ENCODE measurements at places on chromosomes 6 and 20.
A peak's percentile ranks its signal among the peaks of the same experiment; 100 is the strongest.

- no peak for DNase-seq
These were observed 51.8 kb upstream of the MYB start for GRCh38 chr6:135129136-135129856.

DNA sequence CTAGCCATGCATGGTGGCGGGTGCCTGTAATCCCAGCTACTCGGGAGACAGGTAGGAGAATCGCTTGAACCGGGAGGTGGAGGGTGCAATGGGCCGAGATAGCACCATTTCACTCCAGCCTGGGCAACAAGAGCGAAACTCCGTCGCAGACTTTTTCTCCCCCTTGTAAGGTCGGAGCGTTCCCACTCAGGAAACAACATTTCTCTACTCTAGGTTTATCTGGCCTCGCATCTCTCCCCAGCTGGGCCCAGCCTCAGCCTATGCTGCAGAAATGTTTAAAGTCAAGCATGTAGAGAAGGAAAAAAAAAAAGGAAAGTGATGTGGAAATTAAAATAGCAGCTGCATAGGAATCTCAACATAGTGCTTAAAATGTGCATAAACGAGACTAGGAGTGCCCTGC, 172.3 kb downstream of the TRIM27 start:
- DNase-seq, result no peak

GRCh38 chr20:46735436-46735835, 26.0 kb downstream of the SLC2A10 start:
- no peak for DNase-seq

GRCh38 chr6:106253172-106253571, 72.4 kb downstream of the ATG5 start:
- DNase-seq, result no peak

- no peak for DNase-seq
These were observed 3.9 kb upstream of the SRSF3 start for GRCh38 chr6:36590237-36590636.

DNA sequence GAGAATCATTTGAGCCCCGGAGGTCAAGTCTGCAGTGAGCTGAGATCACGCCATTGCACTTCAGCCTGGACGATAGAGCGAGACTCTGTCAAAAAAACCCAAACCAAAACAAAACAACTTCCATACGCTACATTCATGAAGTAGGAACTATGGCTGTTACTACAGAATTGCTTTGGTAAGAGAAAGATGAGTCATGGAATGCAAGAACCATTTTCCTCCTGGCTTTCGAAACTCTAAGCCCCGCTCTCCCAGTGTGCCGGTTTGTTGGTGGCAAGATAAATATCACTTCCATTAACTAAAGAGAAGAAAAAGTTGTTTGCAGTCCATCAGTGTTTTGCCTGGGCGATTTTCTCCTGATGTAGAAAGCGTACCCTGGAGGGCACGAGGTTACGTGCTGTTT, 61.3 kb downstream of the ZDHHC14 start:
- DNase-seq, result no peak

GRCh38 chr6:44042989-44043478, 84.2 kb downstream of the MRPL14 start:
- no peak for DNase-seq

GRCh38 chr6:43966374-43966658, 160.9 kb downstream of the MRPL14 start:
- no peak for DNase-seq

DNA sequence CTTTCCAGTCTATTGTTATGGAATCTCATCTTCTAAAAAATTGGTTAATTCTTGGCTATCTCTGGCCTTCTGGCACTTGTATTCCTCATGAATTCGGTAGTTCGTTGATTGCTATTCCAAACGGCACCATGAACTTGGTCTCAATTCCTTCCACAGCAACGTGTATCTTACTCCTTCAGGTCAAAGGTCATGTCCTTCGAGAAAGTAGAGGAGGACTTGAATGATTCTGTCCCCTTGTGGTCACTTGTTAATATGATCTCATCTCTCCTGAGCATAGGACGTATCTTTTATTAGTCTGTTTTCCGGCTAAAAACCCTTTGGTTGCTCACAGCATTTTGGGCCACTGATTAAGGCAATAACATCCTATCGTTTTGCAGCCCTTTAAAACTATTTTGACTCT, 9.4 kb downstream of the TLDC2 start:
- no peak for DNase-seq

GRCh38 chr20:57680934-57681914, 28.6 kb downstream of the PMEPA1 start:
- peak; percentile 77 for DNase-seq

- DNase-seq, result no peak
These were observed 31.0 kb upstream of the VEGFA start for GRCh38 chr6:43738877-43739641.

- no peak for DNase-seq
These were observed 7.0 kb downstream of the KIAA1755 start for GRCh38 chr20:38253571-38253970.

DNA sequence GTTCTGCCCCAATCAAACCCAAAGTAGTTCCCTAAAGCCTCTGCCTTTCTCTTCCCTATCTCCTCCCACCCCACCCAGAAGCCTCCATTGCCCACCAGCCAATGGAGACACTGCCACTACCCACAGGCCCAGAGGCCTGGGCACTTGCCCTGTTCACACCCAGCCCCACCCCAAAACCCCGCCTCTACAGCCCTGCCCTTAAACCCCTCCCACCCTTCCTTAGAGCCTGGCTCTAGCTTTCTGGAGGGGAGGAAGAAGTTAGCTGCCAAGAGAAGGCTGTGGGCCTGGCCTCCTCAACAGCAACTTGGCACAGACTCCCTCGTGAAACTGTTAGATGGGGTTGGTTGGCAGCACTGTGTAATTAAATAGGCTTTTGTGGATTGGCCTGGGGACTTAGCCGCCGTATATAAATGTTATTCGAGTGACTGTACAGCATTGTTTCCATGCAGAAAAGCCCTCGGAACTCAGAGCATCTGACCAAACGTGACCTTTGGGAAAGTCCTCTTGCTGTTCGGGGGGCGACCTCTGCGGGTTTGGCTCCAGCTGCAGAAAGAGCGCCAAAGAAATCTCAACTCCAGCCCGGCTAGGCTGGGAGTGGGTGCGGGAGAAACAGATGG, 31.4 kb downstream of the COL11A2 start:
- no peak for DNase-seq

DNA sequence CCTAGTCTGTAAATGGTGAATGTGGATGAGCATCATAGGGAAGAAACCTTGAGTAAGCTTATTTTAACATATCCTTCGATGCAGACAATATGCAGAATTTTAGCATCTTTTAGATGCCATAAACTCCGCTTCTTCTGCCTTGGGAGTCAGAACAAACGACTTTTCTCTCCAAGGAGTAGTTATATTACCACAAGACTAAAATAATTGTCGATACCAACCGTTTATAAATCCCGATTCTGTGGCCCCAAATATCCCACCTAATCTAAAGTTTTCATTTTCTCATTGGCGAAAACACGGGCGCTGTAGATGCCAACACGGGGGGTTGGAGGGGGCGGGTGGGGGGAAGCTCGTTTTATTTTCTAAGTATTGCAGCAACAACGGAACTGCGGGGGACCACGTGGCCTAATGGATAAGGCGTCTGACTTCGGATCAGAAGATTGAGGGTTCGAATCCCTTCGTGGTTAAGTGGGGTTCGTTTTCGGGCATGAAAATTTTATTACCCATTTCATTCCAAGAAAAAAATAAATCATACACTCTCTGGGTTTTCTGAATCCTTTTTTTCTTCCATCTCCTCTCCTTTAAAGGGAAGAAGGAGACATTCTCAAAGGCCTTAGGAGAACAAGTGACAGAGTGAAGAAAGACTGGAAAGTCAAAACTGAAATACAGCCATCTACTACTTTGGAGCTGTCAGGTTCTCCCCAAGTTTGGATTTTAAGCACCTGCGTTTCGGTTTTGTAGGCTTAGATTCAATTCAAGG, 65.5 kb upstream of the BTN3A2 start:
- no peak for DNase-seq

- DNase-seq, result no peak
These were observed 113.1 kb downstream of the BMP7 start for GRCh38 chr20:57153238-57153905.

DNA sequence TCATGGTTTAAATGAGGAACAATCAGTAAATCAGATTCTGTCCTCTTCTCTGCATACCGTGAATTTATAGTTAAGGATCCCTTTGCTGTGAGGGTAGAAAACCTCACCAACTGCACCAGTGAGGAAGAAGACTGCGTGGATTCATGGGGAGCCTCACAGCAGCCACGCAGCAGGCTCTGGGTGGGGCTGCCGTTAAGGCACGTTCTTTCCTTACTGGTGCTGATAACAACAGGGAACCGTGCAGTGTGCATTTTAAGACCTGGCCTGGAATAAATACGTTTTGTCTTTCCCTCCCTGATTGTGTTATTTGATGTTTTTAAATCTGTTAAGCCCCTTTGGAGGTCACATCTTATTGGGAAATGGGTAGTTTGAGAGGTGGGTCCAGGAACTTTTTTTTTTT, 17.6 kb upstream of the MYLK2 start:
- no peak for DNase-seq

- DNase-seq, result peak; percentile 53
These were observed 665 bp downstream of the RRAGD start for GRCh38 chr6:89411145-89412070.

GRCh38 chr6:25965058-25965457, 2.5 kb downstream of the TRIM38 start:
- no peak for DNase-seq

- no peak for DNase-seq
These were observed 81.3 kb upstream of the SIRPA start for GRCh38 chr20:1813674-1814635.

DNA sequence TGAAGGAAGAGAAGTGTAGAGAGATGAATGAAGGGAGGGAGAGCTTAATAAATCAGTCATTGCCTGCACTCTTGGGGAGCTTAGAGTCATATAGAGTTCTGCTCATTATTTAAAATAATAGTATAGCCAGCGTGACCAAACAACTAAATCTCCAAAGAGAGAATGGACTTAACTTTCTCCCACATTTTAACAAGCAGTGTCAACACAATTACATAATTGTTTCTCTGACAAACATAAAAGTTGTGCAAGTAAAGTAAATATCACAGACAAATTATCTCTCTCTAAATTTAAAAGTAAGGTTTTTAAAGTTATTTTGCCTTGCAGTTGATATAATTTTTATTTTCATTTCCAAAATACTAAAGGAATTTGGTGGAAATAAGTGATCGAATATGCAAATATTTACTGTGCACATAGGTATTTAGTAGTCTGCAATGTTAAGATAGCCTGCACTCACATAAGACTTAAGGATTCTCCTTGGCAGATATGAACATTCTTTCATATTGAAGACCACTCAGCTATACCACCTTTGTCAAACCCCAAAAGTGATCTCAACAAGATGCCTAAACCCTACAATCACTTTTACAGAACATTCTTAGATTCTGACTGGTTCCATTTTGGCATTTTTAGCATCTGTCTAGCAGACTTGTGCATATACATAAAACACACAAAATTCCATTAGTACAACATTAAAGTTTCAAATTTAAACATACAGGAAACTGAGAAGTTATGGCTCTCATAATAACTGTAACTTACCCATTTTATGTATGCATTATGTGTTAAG, 67.7 kb downstream of the KIF6 start:
- no peak for DNase-seq

GRCh38 chr6:112833581-112834131, 486.5 kb downstream of the RFPL4B start:
- DNase-seq, result no peak

DNA sequence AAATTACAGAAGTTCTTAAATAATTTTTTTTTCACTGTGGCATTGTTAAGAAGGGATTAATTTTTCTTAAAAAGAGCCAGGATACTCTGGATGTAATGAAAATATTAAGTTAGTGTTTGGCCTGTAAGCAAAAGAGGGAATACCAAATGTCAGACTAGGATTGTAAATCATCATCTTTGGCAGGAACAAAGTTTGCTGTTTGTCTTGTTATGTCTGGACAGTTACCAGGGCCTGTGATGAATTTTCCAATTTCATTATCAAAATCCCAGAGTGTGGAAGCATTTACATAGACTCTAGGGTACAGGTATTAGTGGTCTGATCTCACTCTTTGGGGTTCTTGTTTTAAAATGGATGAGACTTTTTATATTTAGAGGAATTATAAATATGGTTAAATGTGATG, 26.1 kb downstream of the CEP57L1 start:
- DNase-seq, result no peak

GRCh38 chr6:110635096-110635495, 158.7 kb upstream of the SLC22A16 start:
- no peak for DNase-seq

- DNase-seq, result no peak
These were observed 14.0 kb downstream of the RREB1 start for GRCh38 chr6:7121700-7122241.

GRCh38 chr20:12153628-12154027, 235.9 kb downstream of the BTBD3 start:
- DNase-seq, result no peak

DNA sequence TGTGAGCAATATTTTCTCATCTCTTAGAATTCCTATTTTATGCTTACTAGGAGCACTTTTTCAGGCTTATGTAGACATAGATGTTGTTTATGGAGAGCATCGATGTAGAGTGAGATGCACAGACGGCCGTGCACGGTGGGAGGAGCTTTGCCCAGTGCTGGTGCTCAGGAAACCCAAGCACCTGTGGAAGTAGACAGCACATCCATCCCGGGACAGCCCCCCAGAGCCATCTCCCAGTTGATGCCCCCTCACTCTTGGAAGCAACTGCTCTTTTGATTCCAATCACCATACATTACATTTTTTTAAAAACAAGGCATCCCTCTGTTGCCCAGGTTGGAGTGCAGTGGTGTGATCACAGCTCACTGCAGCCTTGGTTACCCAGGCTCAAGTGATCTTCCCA, 143.7 kb downstream of the SMOC2 start:
- no peak for DNase-seq

- peak; percentile 73 for DNase-seq
These were observed 126.0 kb upstream of the SLC2A12 start for GRCh38 chr6:134178161-134179044.

DNA sequence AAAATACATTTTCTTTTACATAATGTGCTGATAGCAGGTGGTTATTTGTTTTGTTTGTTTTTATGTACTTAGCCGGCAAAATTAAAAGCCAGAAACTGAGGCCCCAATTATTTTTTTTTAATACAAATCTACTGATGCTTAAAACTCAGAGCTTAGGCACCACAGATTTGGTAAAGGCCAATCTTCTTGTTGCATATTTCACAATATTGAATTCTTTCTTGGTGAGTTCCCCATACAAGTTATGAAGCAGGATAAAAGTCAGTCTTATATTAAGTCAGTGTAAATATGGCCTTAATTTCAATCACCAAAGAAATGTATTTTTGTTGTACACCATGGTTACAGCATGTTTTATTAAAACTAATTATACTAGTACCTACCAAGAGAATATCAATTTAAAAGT, 16.3 kb upstream of the ZDHHC14 start:
- DNase-seq, result no peak

DNA sequence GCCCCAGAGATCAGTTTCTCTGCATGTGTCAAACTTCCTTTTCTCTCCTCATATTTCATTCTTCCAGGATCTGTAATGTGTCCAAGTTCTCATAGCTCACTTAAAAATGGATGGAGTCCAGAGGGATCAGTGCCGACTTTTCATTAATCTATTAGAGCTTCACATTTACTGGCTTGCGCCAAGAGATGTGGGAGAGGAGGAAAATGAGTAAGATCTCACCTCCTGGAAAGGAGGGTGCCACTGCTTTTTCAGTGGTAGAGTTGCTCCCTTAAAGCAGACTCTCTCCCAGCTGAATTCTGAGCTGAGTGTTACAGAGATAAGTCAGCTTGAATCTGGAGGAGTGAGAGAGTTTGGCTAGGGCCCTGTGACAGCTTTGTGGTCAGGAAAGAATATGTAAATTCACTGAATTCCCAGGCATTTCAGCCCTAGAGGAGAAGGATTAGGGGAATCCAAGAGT, 175.9 kb downstream of the SOX4 start:
- no peak for DNase-seq

GRCh38 chr6:3759646-3760232, 8.2 kb upstream of the PXDC1 start:
- no peak for DNase-seq
